Large intestine (tissue), 12 donors: ENCODE measurements at places on chromosomes 5 and 9. TPM values are rescaled to one million over a fixed set of nuclear protein-coding genes. Genes with fewer than 3 reads are reported as not detected.

The PHAX gene
- 30.9 TPM for polyA plus RNA-seq

The JAKMIP2 gene
- 3.1 TPM for polyA plus RNA-seq

The SIGMAR1 gene
- polyA plus RNA-seq: 79.9 TPM

The IL9 gene
- not detected for polyA plus RNA-seq

The HCN1 gene
- polyA plus RNA-seq: 0.18 TPM

The SLC46A2 gene
- 0.43 TPM for polyA plus RNA-seq

DNA sequence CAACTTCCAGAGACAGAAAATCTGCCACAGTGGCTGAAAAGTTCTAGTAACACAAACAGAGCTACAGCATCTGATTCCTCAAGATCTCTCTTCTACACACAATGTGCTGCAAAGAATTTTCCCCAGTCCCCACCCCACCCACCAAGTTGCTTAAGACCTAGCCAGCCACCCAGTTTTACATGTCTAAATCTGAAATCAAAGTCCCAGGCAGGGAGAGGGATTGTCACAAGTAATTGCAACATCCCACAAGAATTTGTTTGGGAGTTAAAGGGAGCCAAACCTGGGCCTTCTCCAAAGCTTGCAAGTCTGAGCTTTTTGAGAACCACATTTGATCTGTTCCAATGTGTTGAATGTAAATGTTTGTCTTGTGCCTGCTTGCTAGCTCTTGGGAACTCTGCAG is 15.5 kb downstream of the IGIP start:
- H3K27me3 ChIP-seq: peaks cover 13% of the 10 kb centered on the region
- H3K27ac ChIP-seq: no peak overlapping the region
- H3K4me1 ChIP-seq: peaks cover 27% of the 10 kb centered on the region
- H3K36me3 ChIP-seq: no peaks in the 10 kb centered on the region

DNA sequence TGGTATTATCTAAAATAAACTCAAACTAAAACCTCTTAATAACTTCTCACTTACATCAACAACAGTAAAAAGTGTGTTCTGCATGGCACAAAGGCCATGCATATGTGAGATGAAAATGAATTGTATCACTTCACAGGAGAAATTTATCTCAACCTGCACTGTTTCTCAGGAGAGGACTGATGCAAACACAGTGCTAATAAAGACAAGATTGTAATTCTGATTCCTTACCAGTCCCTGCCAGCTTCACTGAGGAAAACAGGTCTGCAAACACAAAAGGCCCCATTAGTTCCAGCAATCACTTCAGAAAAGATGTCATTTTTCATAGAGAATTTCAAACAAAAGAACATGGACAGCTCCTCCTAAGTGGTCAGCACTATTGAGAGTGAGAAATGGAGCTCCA is 117.3 kb upstream of the PDE4D start:
- H3K27ac ChIP-seq: no peak overlapping the region
- H3K4me3 ChIP-seq: no peak overlapping the region
- no peaks in the 10 kb centered on the region for H3K4me1 ChIP-seq
- H3K27me3 ChIP-seq: no peaks in the 10 kb centered on the region

GRCh38 chr5:72042097-72042496 is 65.2 kb upstream of the MAP1B start:
- no peak overlapping the region for H3K4me3 ChIP-seq
- no peaks in the 10 kb centered on the region for H3K36me3 ChIP-seq
- no peaks in the 10 kb centered on the region for H3K4me1 ChIP-seq
- no peak overlapping the region for H3K27ac ChIP-seq
- DNase-seq: no peak

DNA sequence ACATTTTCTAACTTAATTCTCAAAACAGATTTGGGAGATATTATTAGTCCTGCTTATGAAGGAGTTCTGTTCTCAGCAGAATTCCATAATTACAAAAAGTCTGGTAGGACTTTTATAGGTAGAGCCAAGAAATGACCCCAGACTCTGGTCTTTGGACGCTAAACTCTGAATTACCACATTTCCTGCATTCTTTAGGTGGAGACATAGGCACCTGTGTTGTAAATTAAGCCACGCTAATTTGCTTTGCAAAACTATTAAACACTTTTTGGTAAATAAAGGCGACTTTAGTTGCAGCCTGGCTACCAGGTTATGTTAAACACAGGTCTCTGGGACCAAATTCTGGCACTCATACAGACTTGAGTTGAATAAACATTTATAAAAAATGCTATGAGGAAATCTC is 77.7 kb downstream of the C9orf152 start:
- no peaks in the 10 kb centered on the region for H3K27me3 ChIP-seq
- H3K36me3 ChIP-seq: no peaks in the 10 kb centered on the region
- no peak for DNase-seq

- peaks cover 14% of the 10 kb centered on the region for H3K36me3 ChIP-seq
- H3K4me1 ChIP-seq: no peaks in the 10 kb centered on the region
- H3K4me3 ChIP-seq: no peak overlapping the region
Measured at GRCh38 chr5:1793301-1793740, 6.3 kb downstream of the MRPL36 start.

- no peaks in the 10 kb centered on the region for H3K27me3 ChIP-seq
- no peak for DNase-seq
- H3K27ac ChIP-seq: no peak overlapping the region
- H3K36me3 ChIP-seq: peaks cover 6% of the 10 kb centered on the region
- no peak overlapping the region for H3K4me3 ChIP-seq
Measured at GRCh38 chr5:133962801-133963476, 5.5 kb downstream of the C5orf15 start.

DNA sequence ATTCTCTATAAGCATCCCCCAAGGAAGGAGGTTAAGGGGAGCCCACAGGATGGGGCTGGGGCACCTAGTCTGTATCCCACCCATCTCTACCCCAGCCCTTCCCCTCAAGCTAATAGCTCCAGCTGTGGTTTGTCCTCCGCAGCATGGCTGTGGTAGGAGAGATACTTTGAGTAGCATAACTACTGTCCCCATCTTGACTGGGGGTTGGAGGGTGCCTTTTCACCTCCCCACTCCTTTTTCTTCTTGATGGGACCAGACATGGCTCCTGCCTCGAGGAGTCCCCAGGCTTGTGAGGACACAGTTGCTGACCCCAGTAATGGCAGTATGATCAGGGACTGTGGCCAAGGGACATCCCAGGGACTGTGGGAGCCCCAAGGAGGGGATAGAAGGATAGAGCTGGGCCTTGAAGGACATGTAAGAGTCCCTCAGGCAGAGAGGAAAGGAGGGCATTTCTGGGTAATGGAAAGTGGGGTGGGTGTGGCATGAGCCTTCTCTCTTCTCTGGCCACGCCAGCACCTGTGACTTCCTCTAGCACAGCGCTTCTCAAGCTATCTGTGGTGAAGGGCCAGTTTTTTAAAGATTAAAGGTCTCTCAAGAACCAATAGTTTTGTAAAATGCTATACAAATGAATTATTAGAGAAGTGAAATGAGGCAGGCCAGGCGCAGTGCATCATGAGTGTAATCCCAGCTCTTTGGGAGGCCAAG is 14.0 kb downstream of the OLFML2A start:
- no peaks in the 10 kb centered on the region for H3K27me3 ChIP-seq
- no peak overlapping the region for H3K27ac ChIP-seq
- peaks cover 3% of the 10 kb centered on the region for H3K4me1 ChIP-seq
- no peaks in the 10 kb centered on the region for H3K36me3 ChIP-seq

DNA sequence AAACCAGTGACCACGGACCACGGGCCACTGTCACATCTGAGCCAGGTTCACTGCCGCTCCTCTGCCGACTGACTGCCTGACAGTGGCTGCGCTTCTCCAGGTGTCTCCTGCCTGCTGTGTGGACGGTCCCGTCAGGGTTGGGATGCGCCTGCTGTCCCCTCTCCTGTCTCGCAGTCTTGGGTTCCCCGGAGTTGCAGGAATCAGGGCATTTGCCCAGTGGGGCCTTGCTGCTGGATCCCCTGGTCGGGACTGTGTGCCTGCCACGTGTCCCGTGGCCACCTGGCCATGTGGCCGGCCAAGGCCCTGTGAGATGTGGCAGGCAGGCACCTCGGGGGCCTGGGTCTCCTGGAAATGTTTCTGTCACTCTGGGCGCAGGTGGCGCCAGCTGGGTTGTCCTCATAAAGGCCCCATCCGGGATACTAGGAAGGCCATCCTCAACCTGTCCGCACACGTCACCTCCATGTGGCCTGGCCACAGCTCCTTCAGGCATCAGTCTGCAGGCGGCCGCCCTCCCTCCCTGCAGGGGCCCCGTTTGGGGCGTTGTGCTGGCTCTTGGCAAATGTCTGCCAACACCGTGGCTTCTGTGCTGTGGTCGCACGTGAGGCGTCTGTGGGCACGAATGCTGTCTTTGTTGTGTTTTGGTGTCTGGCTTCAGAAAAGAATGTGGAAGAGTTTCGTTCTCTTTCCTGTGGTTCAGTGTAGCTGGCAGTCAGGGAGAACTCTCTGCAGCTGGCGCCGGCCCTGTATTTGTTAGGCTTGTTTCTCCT is 6.4 kb upstream of the TOR4A start:
- H3K4me3 ChIP-seq: no peak overlapping the region
- no peak overlapping the region for H3K27ac ChIP-seq
- no peaks in the 10 kb centered on the region for H3K27me3 ChIP-seq
- H3K4me1 ChIP-seq: peaks cover 11% of the 10 kb centered on the region

DNA sequence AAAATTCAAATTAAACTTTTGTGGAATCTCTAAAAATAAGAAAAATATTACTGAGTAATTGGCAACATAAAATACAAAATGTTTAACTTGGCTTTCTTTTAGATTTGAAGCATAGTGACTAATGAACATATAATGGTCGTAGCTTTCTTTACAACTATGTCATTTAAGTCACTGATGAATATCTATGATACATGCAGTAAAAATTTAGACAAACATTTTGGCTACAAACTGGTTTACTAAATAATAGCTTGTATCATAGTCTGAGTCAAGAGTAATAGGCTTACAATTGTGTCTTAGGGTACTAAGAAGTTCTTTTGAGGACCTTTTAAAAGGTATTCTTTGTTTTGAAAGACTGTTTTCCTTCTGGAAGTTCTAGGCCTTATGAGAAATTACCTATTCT is 2.0 kb upstream of the APC start:
- H3K4me3 ChIP-seq: no peak overlapping the region
- H3K36me3 ChIP-seq: peaks cover 2% of the 10 kb centered on the region
- DNase-seq: no peak
- no peaks in the 10 kb centered on the region for H3K4me1 ChIP-seq
- H3K27ac ChIP-seq: no peak overlapping the region

- H3K4me3 ChIP-seq: no peak overlapping the region
- H3K36me3 ChIP-seq: peaks cover 40% of the 10 kb centered on the region
- no peaks in the 10 kb centered on the region for H3K27me3 ChIP-seq
- H3K4me1 ChIP-seq: no peaks in the 10 kb centered on the region
Measured at GRCh38 chr5:132204371-132205135, 23.1 kb downstream of the P4HA2 start.

DNA sequence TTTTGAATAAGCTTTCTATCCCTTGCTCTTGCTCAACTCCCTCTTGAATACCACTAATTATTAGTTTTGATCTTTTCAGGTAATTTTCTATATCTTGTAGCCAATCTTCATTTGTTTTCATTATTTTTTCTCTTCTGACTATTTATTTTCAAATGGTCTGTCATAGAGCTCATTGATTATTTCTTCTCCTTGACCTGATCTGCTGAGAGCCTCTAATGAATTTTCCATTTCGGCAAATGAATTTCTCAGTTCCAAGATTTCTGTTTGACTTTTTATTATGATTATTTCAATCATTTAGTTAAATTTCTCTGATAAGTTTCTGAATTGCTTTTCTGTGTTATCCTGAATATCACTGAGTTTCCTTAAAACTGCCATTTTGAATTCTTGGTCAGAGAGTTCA is 39.4 kb downstream of the MTRR start:
- H3K27ac ChIP-seq: no peak overlapping the region
- H3K27me3 ChIP-seq: no peaks in the 10 kb centered on the region
- peaks cover 7% of the 10 kb centered on the region for H3K36me3 ChIP-seq

- no peak overlapping the region for H3K27ac ChIP-seq
- H3K4me3 ChIP-seq: no peak overlapping the region
- peak; percentile 56 for DNase-seq
- no peaks in the 10 kb centered on the region for H3K36me3 ChIP-seq
- peaks cover 20% of the 10 kb centered on the region for H3K4me1 ChIP-seq
Measured at GRCh38 chr5:150763023-150763769, 4.4 kb upstream of the DCTN4 start.

DNA sequence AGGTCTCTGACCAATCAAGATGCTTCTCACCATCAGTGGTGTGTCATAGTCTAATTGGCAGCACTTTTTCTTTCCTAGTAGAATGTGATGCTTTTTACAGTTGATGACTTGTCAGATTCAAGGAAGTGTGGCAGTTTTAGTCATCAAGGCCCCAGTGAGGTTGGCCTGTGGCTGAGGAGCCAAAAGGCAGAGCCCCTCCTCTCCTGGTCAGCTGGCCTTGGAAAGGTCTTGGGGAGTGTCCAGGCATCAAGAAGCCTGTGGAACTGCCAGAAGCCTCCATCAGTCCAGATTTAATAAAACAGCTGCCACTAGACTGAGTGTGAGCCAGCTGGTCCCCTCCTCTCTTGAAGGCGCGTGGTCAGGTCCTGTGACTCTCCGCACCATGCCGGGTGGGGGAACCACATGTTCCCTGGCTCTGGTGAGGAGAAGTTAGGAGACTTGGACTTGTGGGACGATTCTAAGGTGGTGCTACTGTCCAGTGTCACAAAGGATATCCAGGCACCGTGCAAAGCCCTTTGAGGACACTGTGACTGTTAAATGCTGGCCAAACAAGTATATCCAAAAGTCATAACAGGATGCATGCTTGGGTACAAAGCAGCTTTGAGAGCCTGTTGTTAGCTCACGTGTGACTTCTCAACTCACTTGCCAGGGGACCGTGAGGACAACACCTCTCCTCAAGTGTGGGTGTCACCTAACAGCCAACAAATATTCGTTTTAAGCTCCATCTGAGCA is 6.1 kb upstream of the ANGPTL2 start:
- peaks cover 33% of the 10 kb centered on the region for H3K4me1 ChIP-seq
- H3K27me3 ChIP-seq: no peaks in the 10 kb centered on the region
- no peak overlapping the region for H3K27ac ChIP-seq
- no peak for DNase-seq
